ENCODE measurements at places on chromosomes 4 and X.

GRCh38 chr4:21991562-21991961 is 43.0 kb upstream of the KCNIP4 start:
- DNase-seq: no peak

- DNase-seq: no peak
Measured at GRCh38 chr4:176568238-176568637, 224.5 kb downstream of the VEGFC start.

DNA sequence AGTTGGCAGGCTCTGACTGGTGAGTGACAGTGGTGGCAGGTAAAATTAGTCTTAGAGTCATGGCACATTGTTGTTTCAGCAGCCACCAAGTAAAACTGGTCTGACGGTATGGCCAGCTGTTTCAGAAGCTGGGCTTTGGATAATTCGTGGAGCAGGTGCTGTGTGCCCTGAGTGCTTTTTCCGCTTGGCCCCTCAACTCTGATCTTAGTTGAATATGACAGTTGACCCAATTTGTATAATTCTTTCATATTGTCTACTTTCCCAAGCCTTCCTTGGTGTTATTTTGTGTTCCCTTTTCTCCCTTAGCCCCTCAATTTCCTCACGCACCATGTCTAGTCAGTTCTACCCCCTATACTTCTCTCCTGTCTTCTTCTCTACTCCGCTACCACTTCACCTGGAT is 32.0 kb downstream of the CDS1 start:
- DNase-seq: no peak

DNA sequence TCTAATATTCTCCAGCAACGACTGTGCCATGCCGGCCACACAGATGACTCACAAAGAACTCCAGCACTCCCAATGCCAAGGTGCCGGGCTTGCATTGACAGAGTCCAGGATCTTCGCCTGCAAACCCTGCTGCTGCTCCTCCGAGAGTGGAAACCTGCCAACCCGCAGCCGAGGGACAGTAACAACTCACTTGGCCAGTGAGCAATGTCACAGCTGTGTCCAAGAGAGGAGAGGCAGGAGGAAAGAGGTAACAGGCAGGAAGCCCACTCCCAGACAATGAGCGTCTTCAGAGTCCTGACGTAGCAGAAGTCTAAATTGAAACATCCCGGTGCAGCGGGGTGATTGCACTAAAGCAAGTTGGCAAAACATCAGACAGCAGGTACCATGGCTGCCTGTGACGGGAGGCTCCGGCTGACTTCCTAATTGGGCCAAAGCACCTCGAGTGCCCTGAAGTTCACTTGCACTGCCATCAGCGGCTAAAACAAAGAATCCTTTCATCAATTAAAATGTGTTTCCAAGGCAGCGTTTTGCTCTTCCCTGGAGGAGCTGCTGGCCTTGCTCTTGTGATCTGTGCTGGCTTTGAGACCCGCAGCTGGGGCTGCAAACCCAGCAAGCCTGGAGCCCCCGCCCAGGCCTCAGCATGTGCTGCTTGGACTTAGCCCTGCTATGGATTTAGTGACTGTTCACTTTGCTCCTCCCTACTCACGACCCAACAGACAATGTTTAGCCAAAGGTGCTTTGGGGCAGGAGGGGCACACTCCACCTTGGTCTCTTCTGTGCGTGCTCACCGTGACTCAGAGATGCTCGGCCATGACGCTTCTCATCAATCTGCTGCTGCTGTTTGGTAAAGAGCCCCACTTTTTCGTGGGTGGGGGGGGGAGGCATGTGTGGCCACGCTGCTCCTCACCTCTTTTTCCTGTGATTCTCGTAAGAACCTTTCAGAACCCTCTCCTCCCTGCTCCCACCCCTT is 36.5 kb downstream of the DCTD start:
- no peak for DNase-seq

DNA sequence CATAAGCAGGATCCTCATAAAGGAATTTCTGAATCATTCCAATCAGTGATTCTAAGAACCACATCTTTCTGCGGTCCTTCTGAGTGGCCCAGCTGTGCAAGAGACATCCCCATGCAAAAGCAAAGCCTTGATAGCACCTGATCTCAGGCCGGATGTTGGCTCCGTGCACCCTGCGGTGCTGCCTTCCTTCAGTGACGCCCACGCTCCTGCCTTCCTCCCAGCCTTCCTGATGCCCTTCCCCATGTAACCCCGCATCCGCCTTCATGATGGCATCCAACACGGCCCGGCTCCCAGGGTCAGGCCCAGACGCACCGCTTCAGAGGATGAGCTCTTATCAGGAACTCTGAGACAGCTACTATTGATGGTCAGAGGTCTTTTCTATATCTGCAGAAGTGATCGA is 20.4 kb upstream of the CYP4V2 start:
- no peak for DNase-seq

DNA sequence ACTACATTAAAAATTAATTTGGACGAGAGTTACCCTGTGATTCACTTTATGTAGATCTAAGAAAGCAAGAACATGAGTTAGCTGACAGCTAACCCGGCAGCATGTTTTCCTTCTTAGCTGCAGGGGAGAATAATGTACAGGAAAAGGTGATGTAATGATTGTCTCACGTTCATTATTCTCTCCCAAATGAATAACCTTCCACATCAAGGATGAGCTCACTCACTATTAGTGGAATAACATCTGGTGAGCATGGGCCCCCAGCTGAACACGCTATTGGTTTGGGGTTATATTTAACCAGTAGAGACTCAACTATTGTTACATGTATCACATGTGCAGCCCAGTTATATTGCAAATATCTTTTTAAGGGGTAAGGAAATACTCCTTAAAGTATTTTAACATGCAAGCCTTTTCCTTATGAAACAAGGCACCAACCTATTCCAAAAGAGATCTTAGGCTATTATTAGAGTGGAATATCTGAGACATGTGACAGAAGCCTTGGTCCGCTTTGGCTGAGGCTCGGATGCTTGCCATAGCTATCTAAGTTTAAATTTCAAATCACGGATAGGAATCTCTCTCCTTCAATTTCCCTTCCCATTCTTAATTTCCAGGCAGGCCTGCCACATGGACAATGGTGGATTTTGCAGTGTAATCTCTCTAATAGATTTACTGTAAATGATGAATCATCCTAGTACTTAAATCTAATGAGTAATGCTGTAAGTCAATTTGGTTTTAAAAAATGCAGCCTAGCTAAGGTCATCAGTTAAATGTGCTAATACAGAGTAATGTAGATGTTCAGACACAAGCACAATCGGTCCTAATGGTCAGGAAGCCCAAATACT is 99.0 kb upstream of the OTUD4 start:
- no peak for DNase-seq

- no peak for DNase-seq
Measured at GRCh38 chr4:106767991-106768390, 268.1 kb downstream of the DKK2 start.

DNA sequence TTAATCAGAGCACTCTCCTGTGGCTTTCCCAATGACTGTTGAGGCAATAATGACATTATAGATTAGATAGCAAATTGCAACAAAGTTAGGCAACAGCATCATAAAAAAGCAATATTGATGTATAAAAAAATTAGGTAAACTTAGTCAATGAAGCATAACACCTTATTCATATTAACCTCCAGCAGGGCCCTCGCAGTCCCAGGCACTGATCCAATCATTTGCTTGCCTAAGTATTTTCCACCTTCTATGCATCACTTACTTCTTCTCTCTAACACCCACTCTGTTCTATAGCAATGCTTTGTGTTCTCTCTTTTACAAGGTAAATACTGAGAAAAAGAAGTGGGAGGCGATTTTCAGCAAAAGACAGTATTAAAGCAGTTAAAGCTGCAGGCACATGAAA is 833.5 kb upstream of the ADGRL3 start:
- DNase-seq: no peak

- DNase-seq: no peak
Measured at GRCh38 chr4:148053298-148054003, 321.6 kb downstream of the ARHGAP10 start.

DNA sequence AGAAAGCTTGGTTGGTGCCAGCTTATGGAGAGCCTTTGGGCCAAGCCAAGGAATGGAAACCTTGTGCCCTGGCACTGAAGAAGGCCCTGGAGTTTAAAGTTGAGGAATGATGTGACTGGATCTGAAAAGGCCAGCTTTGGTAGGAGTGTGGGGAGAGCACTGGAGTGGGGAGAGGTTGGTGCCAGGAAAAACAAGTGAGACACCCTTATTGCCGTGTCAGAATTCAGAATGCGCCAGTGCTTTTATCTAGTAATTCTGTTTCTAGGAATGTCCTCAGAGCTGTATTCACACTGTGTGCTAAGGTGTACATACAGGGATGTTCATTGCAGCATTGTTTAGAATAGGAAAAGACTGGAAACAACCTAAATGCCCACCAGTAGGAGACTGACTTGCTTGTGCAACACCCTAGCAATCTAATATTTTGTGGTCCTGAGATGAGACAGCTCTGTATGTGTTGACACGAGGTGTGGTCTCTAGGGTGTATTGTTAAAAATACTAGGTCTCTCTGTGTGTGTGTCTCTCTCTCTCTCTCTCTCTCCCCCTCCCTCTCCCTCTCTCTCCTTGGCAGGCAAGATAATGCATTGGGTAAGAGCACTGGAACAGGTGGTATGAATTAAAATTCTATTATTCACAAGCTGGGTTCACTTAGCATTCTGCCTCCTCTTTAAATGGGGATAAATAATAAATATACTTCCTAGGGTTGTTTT is 107.8 kb downstream of the GATB start:
- no peak for DNase-seq

GRCh38 chrX:39550795-39551361 is 546.9 kb downstream of the BCOR start:
- no peak for DNase-seq

DNA sequence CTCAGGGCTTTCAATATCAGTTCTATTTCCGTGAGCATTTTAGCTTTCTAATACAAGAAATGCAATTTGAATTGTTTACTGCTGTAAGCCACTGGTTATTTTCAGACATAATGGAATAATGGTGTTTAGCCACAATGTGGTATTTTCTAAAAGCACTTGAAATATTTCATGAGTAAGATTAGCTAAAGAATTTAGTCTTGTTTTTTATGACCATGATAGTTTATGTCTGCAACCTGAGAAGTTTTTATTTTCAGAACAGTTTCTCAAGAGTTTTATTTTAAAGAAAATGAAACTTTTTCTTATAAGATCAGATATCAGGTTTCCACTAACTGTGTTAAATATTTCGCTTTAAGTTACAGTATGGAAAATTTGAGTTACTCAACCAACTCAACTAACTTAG is 60.2 kb downstream of the SLIT2 start:
- DNase-seq: no peak

GRCh38 chr4:12439633-12440305 is 1011.1 kb upstream of the HS3ST1 start:
- no peak for DNase-seq

DNA sequence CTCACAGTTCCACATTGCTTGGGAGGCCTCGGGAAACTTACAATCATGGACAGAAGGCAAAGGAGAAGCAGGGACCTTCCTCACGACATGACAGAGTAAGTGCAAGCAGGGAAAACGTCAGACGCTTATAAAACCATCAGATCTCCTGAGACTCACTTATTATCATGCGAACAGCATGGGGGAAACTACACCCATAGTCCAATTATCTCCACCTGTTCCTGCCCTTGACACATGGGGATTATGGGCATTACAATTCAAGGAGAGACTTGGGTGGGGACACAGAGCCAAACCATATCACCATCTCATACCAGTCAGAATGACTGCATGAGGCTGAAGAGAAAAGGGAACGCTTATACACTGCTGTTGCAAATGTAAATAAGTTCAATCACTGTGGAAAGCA is 1066.9 kb upstream of the PCDH7 start:
- no peak for DNase-seq

GRCh38 chr4:30559481-30559880 is 160.7 kb upstream of the PCDH7 start:
- no peak for DNase-seq

DNA sequence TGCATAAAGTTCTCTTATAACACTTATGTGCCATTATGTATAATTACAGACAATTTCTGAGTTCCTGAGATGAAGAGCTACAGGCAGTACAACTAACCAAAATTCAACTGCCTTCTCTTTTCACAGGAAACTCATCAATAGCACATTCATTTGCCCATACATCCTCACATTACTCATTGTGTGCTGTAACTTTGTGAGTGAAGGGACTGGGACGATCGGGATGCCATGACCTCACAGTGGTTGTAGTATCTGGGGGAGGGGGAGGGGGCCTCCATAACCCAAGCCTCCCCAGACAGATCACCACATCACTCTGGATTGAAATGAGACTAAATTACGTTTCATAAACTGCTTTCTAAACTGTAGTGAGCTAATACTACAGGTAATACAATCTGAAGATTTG is 60.7 kb downstream of the ABCG2 start:
- DNase-seq: no peak

DNA sequence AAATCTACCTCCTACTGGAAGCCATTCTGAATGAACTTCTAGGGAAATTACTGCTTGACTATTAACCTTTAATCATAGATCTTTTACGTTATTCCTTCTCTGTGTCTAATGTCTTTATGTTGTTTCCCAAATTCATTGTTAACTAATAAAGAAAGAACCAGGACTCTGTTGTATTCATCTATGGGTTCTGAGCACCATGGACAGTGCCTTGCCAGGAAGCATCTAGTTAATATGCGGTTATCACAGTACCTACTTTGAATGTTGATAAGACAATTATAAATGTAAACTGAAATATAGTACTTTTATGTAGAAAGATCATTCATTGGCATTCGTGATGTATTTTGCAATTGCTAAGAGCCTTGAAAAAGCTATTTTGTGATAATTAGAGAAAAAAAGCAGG is 23.8 kb downstream of the NWD2 start:
- no peak for DNase-seq

DNA sequence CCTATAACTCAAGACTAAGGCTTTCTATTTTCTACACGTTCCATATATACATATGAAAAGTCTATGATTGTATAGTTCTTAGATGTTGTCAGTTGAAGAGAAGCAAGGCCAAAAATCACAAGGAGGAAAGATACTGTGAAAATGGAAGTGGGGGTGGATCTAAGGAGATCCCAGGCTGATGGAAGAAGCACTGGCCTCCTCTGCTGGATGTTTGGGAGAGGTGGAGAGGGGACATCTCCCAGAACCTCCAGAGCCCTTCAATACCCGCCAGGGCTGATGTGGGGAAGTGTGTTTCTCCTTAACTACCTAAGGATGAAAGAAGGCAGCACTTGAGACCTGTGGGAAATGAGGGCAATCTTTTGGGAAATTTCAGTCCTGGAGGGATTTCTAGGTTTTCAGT is 67.4 kb downstream of the RASGEF1B start:
- DNase-seq: no peak

DNA sequence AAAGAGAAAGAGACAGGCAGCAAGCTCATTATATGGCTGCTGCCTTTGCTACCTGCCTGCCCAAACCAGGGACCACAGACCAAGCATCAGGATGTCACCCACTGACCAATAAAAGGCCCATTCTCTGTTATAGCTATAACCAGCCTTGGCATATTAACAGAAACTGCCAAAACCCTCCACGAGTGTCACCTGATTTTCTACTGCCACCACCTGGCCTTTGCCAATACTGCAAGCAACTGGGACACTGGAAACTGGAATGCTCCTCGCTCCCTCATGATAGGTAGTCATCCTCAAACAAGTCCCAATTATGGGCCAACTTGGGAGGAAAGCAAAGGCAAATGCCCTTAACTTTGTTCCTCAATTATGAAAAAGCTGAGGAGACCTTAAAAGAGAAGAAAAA is 76.0 kb downstream of the SPIN4 start:
- DNase-seq: no peak

- DNase-seq: no peak
Measured at GRCh38 chrX:130304587-130305368, 34.9 kb upstream of the SLC25A14 start.

Measured in mucosa of descending colon (tissue), 3 donors.